NCI-H2081 treated with DMSO at 0.1 percent for 48 hours (cell line): ENCODE measurements at places on chromosomes 6 and 20.

GRCh38 chr6:64146876-64147275 lies 511.3 kb downstream of the PHF3 start:
- no peak for DNase-seq

GRCh38 chr20:38248133-38248532 lies 12.4 kb downstream of the KIAA1755 start:
- no peak for DNase-seq

DNA sequence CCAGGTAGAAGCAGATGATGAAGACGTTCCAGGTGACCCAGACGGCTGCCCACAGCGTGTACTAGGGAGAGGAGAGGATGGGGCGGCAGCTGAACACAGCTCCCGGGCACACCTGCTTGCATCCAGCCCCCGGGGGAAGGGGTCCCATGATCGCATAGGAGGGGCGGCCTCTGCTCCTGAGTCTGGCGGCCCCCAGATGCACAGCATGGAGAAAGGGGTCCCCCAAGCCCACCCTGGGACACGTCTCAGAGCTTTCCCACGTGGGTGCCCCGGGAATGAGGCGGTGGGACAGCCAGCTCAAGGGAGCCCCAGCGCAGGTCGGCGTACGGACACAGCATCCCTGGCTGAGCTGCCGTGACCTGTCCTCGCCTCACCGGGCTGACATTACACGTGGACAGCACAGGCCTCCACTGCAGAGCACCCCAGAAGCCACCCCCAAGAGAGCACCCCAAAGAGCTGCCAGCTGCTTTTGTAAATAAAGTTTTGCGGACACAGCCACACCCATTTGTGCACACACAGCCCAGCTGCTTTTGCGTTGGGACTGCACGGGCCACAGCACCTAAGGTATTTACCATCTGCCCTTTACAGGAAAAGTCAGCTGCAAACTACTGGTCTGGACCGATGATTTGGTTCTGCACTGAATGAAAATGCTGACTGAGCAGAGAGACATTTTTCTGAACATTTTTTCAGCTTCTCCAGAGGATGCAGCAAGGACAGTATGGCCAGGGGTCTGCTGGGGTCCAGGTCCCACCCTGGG lies 5.2 kb downstream of the NKAIN4 start:
- no peak for DNase-seq

GRCh38 chr20:35467339-35468224 lies 12.2 kb downstream of the CEP250 start:
- DNase-seq: no peak

- no peak for DNase-seq
These were observed 2.9 kb upstream of the RAB22A start for GRCh38 chr20:58306421-58307261.

DNA sequence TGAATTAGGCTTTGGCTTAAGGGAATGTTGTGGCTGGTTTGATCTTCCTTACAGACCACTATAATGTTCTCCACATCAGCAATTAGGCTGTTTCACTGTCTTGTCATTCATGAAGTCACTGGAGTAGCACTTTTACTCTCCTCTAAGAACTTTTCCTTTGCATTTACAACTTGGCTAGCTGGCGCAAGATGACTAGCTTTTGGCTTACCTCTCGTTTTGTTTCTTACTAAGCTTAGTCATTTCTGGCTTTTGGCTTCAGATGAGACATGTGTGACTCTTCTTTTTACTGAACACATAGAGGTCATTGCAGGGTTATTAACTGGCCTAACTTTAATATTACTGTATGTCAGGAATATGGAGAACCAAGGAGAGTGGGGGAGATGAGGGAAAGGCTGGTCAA lies 143.2 kb downstream of the PTCHD4 start:
- no peak for DNase-seq

GRCh38 chr6:30884521-30885480 lies 482 bp downstream of the DDR1 start:
- no peak for DNase-seq

GRCh38 chr20:1242530-1242929 lies 16.7 kb downstream of the RAD21L1 start:
- DNase-seq: no peak

- DNase-seq: no peak
These were observed 192.6 kb upstream of the RAB32 start for GRCh38 chr6:146351018-146351417.

DNA sequence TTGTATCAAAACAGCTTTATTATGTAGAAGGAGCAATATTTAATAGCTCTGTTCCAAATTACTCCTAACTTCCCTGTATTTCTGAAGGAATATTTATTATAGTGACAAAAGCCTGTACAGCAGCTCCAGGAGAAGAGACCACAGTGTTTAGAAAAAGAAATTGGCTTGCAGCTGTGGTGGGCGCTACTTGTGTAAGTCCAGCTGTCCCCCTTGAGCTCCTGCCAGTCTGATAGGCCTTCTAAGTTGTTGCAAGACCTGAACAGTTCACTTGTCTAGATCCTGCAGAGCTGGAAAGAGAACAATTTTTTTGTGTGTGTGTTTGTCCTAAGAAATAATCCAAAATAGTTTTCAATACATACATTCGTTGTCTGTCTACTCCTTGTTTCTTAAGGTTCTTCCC lies 86.6 kb downstream of the JARID2 start:
- no peak for DNase-seq

- no peak for DNase-seq
These were observed 578.9 kb downstream of the HAO1 start for GRCh38 chr20:7361321-7361720.

DNA sequence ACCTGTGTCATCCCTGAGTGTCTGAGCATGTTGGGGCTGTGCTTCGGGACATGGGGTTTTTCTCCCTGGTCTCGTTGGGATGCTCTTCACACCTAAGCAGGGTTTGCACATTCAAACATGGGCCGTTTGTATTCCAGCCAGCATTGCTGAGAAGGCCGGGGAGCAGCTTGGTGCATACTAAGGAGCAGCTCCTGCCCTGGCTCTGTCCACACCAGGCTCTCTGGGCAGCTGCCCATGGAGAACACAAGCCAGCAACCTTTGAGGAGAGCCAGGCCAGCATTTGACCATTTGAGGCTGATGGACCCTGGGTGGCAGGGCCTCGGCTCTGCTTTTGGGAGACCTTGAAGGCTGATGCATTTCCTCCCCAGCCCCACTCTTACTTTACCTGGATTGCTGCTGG lies 92.1 kb downstream of the PHACTR3 start:
- no peak for DNase-seq
